ENCODE measurements at places on chromosomes 7 and 10.

DNA sequence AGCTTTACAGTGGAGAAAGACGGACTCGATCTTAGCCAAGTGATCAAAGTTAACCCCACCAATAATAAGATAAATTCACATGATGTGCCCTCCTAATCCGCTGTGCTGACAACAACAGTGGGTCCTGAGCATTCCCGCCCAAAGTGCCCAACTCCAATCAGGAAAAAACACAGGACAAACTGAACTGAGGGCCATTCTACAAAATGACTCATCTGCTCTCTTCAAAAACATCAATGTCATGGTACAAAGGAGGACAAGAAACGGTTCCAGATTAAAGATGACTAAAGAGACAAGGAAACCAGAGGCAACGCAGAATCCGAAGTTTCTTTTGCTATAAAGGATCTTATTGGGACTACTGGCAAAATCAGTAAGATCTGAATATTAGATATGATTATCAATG lies 79.4 kb downstream of the CTBP2 start:
- DNase-seq: no peak

- DNase-seq: peak; percentile 60
These were observed 864 bp downstream of the PSTK start for GRCh38 chr10:122981066-122981464.

GRCh38 chr7:422191-422885 lies 97.3 kb downstream of the PDGFA start:
- DNase-seq: no peak

- peak; percentile 12 for DNase-seq
These were observed 144.0 kb downstream of the PLPP4 start for GRCh38 chr10:120600871-120601649.

DNA sequence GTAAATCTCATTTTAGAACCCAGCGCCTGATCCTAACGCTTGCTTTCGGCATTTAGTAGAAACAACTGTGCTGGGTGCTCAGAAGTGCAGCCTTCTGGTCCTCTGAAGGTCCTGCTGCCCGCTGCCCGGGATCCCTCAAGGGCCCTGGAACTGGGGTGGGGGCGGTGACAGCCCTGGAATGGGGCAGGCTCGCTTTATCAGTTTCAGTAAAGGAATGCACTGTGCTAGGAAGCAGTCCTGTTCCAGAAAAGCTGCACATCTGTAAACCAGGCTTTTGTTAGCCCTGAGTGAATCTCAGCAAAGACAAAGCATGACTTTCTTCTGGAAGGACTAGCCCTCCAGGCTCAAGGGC lies 254.6 kb downstream of the TNS3 start:
- DNase-seq: no peak

DNA sequence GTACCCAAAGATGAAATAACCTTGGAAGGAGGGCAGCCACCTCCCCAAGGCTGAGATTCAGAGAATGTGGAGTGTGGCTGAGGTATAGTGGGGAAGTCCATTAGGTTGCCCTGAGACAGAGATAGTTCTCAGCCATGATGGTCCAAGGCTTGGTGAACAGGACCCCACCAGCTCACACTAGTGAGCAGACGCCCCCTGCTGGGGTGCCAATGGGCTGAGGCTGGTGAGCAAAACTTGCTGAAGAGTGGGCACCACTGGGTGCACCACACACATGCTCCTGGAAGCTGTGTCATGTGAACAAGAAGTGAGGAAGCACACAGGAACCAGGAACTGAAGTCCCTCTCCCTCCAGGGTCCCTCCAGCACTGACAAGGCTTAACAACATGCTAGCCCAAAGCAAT lies 8.9 kb downstream of the FBXL13 start:
- peak; percentile 74 for DNase-seq

- DNase-seq: peak; percentile 52
These were observed 50.9 kb downstream of the GALNT11 start for GRCh38 chr7:152076324-152076821.

DNA sequence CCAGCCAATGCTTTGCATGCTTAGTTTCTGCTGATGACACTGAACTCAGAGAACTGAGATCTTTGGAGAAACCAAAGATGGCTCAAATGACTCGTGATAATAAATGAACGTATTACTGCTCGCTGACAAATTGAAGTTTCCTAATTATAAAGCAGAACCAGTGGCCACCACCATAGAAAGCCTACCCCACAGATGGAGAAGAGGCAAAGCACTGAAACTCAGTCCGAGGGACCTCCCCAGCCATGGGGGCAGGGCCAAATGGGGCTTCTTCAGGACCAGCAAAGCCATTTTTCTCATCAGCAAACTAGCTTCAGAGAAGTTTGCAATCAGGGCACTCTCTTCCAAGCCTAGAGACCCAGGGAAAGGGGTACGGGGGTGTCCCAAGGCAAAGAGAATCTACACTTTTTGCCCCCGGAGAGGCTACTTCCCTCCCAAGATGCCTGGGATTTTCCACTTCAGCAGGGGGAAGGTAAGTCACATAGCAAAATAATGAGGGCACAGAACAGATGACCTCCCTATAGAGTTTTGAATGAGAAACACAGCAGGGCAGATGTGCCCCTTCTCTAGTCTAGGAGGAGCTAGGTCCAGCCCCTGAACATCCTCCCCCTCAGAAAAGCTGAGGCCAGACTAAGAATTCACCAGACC lies 4.3 kb upstream of the IL6 start:
- no peak for DNase-seq

DNA sequence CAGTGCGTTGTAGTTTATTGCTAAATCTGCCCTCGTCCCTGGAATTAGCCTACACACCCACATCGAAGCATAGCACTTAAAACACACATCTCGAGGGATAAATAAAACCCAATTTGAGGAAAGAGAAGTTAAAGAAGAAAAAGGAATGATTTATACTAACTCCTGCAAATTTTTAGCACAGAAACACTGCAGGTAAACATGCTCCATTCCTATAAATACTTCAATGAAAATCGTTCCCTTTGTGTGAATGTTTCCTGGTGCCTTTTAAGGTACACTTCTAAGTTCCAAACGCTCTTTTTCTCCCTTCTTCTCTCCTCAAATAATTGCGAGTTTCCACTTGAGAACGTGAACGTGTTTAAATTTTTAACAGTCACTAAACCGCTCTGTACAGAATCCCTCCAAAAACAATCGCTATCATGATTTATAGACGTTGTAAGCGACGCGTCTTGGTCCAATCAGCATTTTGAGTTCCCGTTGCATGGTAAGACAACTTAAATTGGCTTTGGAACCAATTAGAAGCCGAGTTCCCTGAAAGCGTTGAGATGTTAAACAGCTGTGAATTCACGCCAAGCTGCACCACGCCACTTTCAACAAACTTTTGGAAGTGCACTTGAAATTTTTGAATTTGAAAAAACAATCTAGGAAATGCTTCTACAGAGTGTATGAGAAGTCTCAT lies 12.5 kb upstream of the EBLN1 start:
- DNase-seq: peak; percentile 61

DNA sequence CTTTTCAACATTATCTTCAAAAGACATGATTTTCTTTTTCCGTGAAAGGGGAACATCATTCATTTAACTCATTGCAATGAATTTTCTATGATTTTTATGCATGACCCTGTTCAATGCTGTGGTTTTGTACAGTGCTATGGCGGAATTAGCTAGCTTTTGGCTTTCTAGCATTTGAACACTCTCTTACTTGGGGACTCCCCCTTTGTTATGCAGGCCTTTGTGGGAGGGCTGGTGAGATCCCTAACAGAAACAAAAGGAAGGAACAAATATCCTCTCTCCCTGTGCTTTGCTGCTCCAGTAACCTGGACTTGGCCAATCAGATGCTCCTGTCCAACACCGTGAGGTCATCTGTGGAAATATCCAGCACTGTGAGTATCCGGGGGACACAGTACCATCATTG lies 353.4 kb upstream of the FZD8 start:
- no peak for DNase-seq

DNA sequence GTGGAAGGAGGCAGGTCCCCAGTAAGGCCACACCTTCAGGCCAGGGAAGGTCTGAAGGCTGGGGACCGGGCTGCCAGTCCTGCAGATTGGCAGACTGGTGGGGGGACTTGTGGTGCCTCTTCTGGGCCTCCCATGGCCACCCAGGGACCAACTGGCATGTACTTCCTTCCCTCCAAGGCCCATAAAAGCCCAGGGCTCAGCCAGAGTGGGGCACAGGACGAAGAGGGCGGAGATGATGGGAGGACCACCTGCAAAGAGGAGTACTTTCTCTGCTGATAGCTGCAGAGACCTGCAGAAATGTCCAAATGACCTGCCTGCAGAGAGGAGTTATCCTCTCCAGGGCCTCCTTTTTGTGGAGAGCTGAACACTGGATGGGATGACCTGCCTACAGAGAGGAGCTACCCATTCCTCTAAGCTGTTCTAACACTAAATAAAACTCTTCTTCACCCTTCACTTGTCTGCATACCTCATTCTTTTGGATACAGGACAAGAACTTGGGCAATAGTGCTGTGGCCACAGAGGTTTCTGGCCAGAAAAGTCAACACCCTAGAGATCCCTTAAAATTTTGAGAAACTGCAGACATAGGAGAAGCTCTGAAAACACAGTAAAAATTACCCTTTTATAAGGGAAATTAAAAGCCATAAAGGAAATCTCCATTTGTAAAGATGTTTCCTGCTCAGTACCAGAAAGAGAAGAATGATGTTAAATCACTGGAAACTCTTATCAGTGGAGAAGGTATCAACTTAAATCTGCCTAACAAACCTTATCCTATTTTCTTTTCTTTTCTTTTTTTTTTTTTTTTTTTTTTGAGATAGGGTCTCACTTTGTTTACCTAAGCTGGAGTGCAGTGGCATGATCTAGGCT lies 20.7 kb upstream of the PRF1 start:
- DNase-seq: no peak

DNA sequence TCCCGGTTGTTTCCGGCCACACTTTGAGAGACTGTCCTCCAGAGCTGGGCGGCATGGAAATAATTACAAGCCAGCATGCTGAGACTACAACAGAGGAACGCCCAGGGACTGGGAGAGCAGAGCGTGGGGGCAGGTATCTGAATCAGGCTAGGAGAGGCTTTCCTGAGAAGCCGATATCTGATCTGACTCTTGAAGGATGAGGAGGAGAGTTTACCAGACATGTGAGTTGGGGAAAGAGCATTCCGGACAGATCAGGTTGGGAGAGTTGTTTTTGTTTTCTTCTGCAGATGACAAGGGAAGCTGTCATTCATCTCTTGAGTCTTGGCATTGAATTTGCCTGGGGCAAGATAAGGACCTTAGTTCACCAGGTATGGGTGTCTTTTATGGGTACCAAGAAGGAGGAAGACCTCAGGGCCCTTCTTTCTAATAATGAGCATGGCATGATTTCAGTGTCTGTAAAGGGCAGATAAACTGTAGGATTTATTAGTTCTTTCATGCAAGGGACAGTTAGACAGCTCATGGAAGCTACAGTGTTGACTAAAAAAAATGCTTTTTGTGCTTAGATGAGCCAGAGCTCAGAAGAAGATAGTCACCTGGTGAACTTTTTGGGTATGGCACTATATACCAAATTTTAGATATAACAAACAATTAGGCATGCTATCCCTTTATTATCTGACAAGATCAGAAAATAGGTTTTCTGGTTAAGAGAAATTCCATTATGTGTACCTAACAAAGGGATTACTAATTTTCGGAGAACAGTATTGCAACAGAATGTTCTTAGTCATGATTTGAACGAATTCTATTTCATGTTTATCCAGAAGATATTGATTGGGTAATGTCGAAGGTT lies 36.2 kb downstream of the WBP1L start:
- DNase-seq: no peak

DNA sequence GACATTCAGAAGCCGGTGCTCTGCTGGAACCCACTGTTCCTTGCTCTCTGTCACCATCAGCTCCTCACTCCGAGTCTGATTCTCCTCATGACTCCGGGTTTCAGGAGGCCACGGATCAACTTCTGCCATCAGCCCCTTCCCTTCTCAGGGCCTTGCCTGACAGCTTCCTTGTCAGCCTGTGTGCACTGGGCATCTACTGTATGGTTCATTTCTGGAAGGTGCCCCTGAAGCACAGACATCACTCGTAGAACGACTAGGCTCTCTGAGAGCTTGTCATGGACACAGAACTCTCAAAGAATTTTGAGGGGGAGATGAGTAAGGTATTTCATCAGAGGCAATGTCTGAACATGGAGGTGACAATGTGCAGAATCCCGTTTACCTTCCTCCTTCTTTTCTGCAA lies 396.1 kb downstream of the TNS3 start:
- no peak for DNase-seq

- no peak for DNase-seq
These were observed 35.3 kb downstream of the RASGEF1A start for GRCh38 chr10:43231523-43232078.

DNA sequence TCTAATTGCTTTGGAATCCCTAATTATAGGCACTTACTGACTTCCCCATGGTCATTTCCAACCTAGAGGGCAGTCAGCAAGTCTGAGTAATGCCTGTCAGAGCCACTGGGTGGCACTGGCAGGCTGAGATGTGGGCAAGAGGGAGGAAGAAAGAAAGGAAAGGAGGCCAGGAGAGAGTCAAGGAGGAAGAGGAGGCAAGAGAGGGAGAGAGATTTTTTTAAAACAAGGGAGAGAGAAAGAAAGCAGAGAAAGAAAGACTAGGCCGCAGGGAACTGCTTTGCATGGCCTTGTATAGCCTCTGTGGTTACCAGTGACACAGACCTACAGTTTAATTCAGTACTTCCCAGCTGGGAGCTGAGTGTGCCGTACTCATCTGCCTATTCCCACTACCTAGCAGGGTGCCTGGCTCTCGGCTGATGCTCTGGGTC lies 210.4 kb upstream of the ADO start:
- peak; percentile 84 for DNase-seq

DNA sequence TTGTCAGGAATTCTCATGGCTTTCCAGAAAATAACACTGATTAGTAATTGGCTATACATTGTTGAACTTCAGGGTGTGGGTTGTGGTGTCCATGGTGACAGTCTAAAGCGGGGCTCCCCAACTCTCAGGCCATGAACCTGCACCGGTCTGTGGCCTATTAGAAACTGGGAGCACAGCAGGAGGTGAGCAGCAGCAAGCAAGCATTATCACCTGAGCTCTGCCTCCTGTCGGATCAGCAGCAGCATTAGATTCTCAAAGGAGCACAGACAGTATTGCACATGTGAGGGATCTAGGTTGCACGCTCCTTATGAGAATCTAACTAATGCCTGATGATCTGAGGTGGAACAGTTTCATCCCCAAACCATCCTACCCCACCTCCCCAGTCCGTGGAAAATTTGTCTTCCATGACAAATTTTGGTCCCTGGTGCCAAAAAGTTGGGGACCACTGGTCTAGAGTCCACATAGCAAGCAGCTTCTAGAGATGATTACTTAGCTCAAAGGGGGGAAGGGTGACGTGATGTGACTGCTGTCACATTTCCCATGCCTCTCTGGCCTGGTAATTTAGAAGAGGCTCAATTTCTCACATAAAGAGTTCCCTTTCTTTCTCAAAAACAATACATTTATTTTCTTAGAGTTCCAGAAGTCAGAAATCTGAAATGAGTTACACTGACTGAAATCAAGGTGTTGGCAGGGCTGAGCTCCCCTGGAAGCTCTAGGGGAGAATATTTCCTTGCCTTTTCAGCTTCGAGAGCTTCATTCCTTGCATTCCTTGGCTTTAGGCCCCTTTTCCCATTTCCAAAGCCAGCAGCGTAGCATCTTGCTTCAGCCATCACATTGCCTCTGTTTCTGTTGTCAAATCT lies 17.6 kb upstream of the FAM221A start:
- no peak for DNase-seq

- no peak for DNase-seq
These were observed 117.7 kb upstream of the GJD4 start for GRCh38 chr10:35487336-35488034.

- DNase-seq: no peak
These were observed 46.2 kb downstream of the GRK5 start for GRCh38 chr10:119253433-119254174.

GRCh38 chr7:112080441-112080840 lies 125.8 kb downstream of the DOCK4 start:
- DNase-seq: peak; percentile 66
